ENCODE measurements at places on chromosomes 16 and 17.

DNA sequence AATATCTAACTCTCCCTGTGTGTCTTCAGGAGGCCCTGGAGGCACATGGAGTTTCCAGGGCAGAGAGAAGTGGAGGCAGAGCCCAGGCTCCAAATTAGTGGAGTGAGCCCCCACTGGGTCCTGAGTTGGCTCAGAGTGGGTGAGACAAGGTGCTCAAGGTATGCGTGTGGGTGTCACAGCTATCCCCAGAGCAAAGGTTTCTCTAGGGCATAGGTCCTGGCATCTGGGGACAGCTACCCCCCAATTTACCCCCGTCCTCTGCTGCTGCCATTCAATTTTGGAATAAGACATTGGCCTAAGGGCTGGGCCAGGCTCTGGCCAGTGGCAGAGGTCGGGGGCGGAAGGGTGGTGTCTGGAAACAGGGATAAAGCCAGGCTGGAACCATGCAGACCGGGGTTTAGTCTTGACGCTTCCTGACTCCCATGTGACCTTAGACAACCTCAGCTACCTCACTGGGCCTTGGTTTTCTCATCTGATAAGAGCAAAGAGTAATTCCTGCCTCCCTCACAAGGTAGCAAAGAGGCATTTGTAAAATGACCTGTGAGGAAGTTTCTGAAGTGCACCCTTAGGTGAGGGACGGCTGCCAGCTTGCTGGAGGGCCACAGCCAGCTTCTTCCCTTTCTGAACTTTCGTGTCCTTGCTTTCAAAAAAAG lies 78.2 kb upstream of the TMEM97 start:
- no peak for DNase-seq

DNA sequence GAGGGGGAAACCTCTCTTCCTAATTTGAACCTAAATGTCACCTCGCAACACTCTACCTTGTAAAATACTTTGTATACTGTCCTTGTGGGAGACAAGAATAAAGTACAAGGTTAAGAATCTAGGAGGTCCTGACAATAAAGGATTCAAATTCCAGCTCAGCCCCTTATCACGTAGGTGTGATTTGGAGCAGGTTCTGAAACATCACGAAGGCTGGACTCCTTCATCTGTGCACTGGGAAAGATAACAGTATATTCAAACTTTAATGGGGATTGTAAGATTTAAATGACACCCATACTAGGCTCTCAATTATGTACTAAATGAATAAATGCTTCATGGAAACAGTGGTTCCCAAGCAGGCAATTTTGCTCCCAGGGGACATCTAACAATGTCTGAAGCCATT lies 2.1 kb downstream of the TXNDC11 start:
- DNase-seq, result no peak

GRCh38 chr17:11369575-11369974 lies 128.6 kb downstream of the SHISA6 start:
- DNase-seq, result no peak

GRCh38 chr16:62638964-62639870 lies 603.0 kb upstream of the CDH8 start:
- no peak for DNase-seq

DNA sequence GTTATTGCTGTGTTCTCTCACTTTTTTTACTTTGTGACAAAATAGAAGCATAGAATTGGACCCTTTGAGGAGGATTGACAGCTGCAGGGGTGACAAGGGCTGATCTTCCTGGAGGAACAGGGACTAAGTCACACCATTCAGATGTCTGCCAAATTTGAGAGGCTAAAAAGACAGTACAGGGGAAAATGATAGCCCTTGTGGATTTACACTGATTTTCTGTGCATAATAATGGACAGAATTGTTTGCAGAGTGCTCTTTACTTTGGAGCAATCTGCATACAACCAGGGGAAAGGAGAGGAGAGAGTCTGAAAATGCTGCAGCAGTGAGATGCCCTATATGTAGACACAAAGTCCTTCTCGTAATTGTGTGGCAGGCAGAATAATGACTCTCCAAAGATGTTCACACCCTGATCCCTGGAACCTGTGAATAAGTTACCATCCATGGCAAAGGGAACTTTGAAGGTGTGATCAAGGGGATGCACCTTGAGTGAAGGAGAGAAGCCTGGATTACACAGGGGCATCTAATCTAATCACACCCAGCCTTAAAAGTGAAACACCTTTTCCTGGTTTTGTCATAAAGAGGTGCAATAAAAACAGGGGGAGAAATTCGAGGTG lies 221.4 kb upstream of the CPHXL start:
- no peak for DNase-seq

Data from activated T-cell treated with anti-CD3 and anti-CD28 coated beads for 48 hours (primary cell).